ENCODE measurements at places on chromosomes 2 and 18. TPM values are rescaled to one million over a fixed set of nuclear protein-coding genes. Genes with fewer than 3 reads are reported as not detected.

DNA sequence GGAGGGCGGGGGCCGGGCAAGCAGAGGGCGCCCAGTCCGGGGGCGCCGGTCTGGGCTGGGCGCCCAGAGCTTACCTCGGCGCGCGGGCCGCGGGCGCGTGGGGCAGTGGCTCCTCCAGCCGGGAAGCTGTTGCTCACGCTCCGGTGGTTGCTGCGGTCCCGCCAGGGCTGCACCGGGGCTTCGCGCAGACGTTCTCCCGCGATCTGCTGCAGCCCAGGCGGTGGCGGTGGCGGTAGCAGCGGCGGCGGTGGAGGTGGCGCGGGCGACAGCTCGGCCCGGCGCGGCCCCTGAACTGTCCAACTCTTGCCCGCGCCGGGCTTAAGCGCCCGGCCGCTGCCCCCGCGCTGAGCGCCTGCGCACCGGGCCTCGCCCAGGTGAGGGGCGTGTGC is 391 bp downstream of the ZNF385B start:
- DNase-seq: peak; percentile 45

Gene MBD1
- total RNA-seq: 65.1 TPM

Gene NOSTRIN
- total RNA-seq: not detected

GRCh38 chr2:190698895-190699294 is 50.0 kb downstream of the NAB1 start:
- peak; percentile 37 for DNase-seq

GRCh38 chr2:11397513-11397912 is 53.1 kb upstream of the ROCK2 start:
- DNase-seq: no peak

Gene ALLC
- total RNA-seq: 0.26 TPM

Gene MAB21L4
- not detected for total RNA-seq

DNA sequence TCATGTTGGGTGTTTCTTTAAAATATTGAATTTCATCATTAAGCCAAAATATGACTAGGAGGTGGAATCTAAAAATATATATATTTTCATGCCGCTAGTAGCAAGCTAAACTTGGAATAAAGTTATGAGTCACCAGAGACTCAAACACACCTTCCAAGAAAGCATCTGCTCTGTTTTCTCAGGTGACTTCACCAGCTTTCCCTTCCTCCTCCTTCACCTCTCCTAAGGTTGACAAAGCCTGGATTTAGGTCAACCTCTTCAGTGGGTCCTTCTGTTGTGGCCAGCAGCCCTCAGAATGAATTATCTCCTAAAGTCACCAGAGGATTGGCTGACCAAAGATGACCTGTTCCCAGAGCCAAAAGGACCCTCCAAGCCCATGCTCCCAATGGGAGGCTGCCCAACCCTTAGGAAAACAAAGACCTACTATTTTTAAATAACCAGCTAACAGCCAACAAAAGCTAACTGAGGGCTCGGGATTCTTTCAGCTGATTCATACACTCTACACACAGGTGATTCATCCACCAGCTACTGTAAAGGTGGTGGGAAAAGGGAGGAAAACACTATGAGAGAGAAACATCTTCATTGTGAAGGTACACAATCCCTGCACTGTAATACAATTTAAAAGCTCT is 113.9 kb downstream of the MYO5B start:
- DNase-seq: no peak

- no peak for DNase-seq
Observed at GRCh38 chr2:65379721-65380171, 52.7 kb downstream of the SPRED2 start.

GRCh38 chr18:8001711-8002301 is 434.7 kb downstream of the PTPRM start:
- no peak for DNase-seq

Gene NGEF
- total RNA-seq: 1.4 TPM

Gene SLC35F5
- total RNA-seq: 34.4 TPM

- DNase-seq: peak; percentile 35
Observed at GRCh38 chr18:74459889-74460288, 2.8 kb upstream of the DIPK1C start.

Gene PRKAG3
- not detected for total RNA-seq

- no peak for DNase-seq
Observed at GRCh38 chr2:147495734-147496133, 349.1 kb upstream of the ACVR2A start.
